Bronchial smooth muscle cell (primary cell): ENCODE measurements at places on chromosomes 6 and 20. TPM values are rescaled to one million over a fixed set of nuclear protein-coding genes. Genes with fewer than 3 reads are reported as not detected.

The ISM1 gene
- under 0.01 and 0.09 TPM in 2 replicates for total RNA-seq

The SUN5 gene
- not detected in 2 replicates for total RNA-seq

The TREML1 gene
- not detected in 2 replicates for total RNA-seq

The SLA2 gene
- not detected in 2 replicates for total RNA-seq

The CDSN gene
- total RNA-seq = not detected in 2 replicates

The SAMD5 gene
- total RNA-seq = 0.26 and 2.0 TPM in 2 replicates

The MPIG6B gene
- total RNA-seq = not detected in 2 replicates

The TAAR2 gene
- not detected in 2 replicates for total RNA-seq

The SAPCD1 gene
- 0.26 and 1.3 TPM in 2 replicates for total RNA-seq

The ELOVL5 gene
- 43.8 and 60.4 TPM in 2 replicates for total RNA-seq

The TSHZ2 gene
- under 0.01 and 0.63 TPM in 2 replicates for total RNA-seq

The TIAM2 gene
- total RNA-seq = 5.2 and 8.5 TPM in 2 replicates

The FUT9 gene
- total RNA-seq = not detected in 2 replicates

The JPH2 gene
- under 0.01 TPM in 1 of 2 replicates, not detected in the other for total RNA-seq

The MLN gene
- not detected in 2 replicates for total RNA-seq

The CLVS2 gene
- total RNA-seq = under 0.01 TPM in 1 of 2 replicates, not detected in the other

The RCAN2 gene
- 0.09 and 1.6 TPM in 2 replicates for total RNA-seq

The STMND1 gene
- total RNA-seq = not detected in 2 replicates

The DNAH8 gene
- under 0.01 TPM in 1 of 2 replicates, not detected in the other for total RNA-seq

The SIRPG gene
- not detected in 2 replicates for total RNA-seq

The ENPP3 gene
- total RNA-seq = 0.17 and 0.32 TPM in 2 replicates

The CLPSL2 gene
- total RNA-seq = not detected in 2 replicates

The PDYN gene
- not detected in 2 replicates for total RNA-seq

The SAMHD1 gene
- total RNA-seq = 29.6 and 29.8 TPM in 2 replicates

The CCN5 gene
- 3.0 and 8.8 TPM in 2 replicates for total RNA-seq

The OR2J3 gene
- total RNA-seq = not detected in 2 replicates

The ECHDC1 gene
- 34.9 and 44.1 TPM in 2 replicates for total RNA-seq

The PDE10A gene
- 1.3 and 6.8 TPM in 2 replicates for total RNA-seq

The MARCKS gene
- 26.4 and 71.2 TPM in 2 replicates for total RNA-seq

The ARMH2 gene
- total RNA-seq = not detected in 2 replicates

The ZNF334 gene
- 2.4 and 7.0 TPM in 2 replicates for total RNA-seq

The TBXT gene
- total RNA-seq = not detected in 2 replicates

The IP6K3 gene
- total RNA-seq = not detected in 2 replicates

The NOL7 gene
- 39.0 and 48.5 TPM in 2 replicates for total RNA-seq

The PMEPA1 gene
- 0.63 and 0.94 TPM in 2 replicates for total RNA-seq

The MOXD1 gene
- 21.6 and 71.6 TPM in 2 replicates for total RNA-seq

The DZANK1 gene
- total RNA-seq = 0.47 and 0.60 TPM in 2 replicates

The ARFGAP1 gene
- 61.4 and 64.8 TPM in 2 replicates for total RNA-seq

The ANKEF1 gene
- 1.7 and 2.4 TPM in 2 replicates for total RNA-seq

The IL20RA gene
- 0.17 and 0.32 TPM in 2 replicates for total RNA-seq

The AGER gene
- total RNA-seq = 0.16 and 0.17 TPM in 2 replicates
